Endothelial cell (in vitro differentiated cells): ENCODE measurements at places on chromosomes 2 and 18. TPM values are rescaled to one million over a fixed set of nuclear protein-coding genes. Genes with fewer than 3 reads are reported as not detected.
A peak's percentile ranks its signal among the peaks of the same experiment; 100 is the strongest.

FAM228B gene
- 21.3 TPM for total RNA-seq

ABCA12 gene
- total RNA-seq = not detected

THUMPD2 gene
- total RNA-seq = 5.0 TPM

DNA sequence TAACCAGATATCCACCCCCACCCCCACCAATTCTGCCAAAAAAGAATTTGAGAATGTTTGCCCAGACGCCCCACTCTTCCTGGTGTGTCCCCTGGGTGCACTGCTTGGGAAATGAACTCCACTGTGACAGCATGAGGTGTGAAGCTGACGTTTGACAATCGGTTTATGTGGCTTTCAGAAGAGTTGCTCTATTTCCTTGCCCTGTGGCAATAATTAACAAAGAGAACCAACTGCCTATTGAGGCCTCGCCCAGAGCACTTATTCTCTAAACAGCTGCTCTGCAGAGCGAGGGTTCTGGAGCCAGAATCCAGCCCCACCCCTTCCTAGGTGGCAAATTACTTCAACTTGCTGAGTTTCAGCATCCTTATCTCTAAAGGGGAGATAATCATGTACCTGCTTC, 115.8 kb upstream of the SIX3 start:
- no peak for DNase-seq

DNA sequence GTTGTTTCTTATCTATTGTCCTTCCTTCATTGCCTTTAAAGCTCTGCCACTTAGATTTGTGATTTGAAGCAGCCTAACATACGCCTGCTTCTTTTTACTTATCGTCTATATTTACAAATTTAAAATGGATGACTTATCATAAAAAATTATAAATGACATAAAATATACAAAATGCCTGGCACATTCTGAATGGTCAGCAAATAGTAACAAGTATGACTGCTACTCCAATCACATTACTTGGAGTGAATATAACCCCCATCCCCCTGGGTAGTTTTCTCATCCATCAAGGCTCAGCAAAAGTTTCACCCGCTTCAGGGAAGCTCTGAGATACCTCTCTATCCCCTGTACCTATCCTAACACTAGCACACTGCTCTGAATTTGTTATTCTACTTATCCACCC, 708.9 kb downstream of the ERBB4 start:
- no peak for DNase-seq

- DNase-seq = peak; percentile 58
These were observed 15.9 kb upstream of the TMEM214 start for GRCh38 chr2:27016801-27017325.

GRCh38 chr2:929925-930324, 20.7 kb upstream of the SNTG2 start:
- DNase-seq = no peak

- no peak for DNase-seq
These were observed 38.3 kb downstream of the NIFK start for GRCh38 chr2:121698318-121698930.

DNA sequence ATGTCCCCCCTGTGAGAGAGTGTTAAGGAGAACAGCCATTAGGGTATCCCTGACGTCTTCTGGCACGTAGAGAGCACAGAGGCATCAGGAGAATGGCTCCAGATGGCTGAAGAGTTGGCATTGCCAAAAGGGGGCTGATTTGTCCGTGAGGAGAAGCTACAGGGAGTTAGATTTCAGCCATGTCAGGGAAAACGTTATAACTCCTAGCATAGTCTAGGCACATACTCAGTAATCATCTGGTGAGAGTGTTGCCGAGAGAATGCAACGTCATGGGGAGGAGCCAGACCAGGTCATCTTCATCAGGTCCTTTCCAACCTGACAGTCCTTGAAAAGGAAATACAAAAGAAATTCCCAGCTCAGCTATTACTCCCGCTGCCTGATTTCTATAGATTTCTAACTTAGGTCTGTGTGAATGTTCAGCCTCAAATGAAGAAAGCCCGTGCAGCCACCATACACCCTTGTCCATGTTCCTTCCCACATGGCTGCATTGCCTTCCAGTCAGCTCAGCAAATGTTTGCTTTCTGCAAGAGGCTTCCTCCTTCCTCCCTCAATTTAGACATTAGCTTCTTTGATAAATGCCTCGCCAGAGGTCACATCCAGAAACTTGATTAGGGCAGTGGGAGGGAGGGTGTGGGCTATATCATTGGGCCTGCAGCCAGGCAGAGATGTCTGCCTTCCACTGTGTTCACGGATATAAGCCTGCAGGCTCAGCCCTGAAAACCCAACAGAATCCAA, 93.0 kb downstream of the STPG4 start:
- no peak for DNase-seq

DNA sequence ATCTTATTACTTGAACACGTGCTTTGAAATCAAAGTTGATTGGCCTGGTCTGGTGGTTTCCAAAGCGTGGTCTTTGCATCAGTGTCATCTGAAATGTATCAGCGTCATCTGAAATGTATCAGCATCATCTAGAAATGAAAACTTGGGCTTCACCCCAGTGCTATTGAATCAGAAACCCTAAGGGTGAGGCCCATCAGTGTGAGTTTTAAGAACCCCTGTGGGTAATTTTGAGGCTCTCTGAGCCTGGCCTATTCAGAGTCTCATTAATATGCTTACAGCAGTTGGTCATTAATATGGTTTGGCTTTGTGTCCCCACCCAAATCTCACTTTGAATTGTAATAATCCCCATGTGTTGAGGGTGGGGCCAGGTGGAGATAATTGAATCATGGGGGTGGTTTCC, 85.2 kb downstream of the NYAP2 start:
- no peak for DNase-seq

- DNase-seq = no peak
These were observed 16.3 kb downstream of the NYAP2 start for GRCh38 chr2:225415792-225416191.

DNA sequence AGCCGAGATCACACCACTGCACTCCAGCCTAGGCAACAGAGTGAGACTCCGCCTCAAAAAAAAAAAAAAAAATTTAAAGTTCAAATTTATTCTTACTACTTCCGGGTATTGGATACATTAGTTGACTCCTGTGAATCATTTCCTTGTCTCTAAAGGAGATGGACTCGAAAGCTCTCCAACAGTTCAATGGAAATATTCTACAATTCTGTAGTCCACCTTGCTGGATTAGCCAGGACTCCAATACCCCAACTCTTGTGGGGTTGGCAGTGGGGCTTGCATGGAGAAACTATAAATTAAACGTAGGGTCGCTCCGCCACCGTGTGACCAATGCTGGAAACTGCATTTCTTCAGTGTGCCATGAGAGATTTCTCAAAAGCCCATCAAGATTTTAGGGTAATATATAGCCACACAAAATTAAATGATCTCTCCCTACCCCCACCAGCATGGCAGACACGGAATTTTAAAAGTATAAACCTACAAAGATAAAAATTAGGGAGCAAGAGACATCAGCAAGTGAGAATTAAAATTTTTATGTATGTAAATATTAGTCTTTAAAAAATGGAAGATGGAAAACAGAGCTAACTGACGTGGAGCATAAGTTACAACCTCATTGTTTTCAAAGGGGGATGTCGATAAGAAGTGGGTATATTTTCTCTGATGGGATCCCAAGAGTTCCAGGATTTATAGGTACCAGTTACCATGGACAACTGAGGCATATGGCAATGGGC, 27.8 kb upstream of the GAREM2 start:
- DNase-seq = peak; percentile 62

- no peak for DNase-seq
These were observed 95.3 kb upstream of the ASB18 start for GRCh38 chr2:236359426-236360045.
